ENCODE measurements at places on chromosomes 5 and 9.
A peak's percentile ranks its signal among the peaks of the same experiment; 100 is the strongest.

- DNase-seq, result no peak
Measured at GRCh38 chr9:131334629-131335367, 45.3 kb downstream of the PLPP7 start.

DNA sequence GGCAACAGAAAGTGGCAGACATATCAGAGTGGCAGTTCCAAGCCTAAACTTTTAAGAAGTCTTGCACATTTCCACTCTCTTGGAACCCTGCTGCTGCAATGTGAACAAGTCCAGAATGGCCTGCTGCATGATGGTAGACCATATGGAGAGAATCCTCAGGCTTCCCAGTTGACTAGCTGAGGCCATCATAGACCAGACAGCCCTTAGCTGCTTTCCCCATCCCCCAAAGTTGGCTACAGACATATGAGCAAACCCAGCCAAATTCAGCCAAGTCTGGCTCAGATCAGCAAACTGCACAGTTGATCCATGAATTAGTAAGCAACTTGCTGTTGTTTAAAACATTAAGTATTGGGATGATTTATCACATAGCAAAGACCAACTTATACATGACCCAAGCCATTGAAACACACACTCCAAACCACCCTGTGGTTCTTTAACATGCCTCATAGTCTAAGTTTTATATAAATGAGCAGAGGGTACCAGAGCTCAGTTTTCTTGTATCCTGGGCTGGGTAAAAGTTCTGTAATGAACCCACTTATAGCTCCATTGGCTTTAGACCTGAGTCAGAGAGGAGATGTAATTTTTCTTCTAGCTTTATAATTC, 19.9 kb downstream of the PPP3R2 start:
- no peak for DNase-seq

DNA sequence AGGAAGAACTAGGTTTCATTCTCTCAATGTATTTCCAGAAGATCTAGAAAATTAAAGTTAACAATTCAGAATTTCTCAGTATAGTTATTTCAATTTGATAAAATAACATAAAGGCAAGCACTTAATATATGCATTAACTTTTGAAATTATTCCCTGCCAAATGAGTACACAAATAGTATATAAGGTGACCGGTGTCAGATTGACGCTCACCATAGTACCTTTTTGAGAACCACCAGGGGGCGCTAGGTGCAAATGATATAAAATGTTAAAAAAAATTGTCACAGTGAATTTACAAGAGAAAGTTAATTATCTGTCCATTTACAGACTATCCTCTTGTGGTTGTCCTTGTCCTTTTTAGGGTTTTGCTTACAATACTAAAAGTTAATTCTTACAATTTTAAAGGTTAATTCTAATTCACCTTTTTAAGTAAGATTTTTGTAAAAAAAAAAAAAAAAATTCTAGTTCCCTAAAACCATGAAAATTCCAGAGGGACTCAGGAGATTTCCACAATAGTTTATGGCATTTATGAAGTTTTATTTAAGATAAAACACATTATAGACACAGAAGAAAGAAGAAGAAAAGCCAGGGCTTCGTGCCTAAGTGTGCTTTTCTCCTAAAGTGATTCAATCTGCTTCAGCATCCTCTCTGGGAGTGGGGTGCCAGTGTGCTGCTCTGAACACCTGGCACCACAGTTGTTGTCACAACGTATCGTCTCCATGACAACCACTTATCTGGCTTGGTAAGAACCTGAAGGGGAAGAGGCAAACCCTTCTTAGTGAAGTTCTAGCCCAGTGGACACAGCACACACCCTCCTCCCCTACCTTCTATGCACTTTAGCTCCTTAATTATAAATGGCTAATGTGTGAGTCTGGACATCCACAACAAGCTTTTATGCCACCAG, 1.7 kb downstream of the ADAMTS16 start:
- DNase-seq, result peak; percentile 41

GRCh38 chr5:149422366-149423048, 43.4 kb upstream of the IL17B start:
- no peak for DNase-seq

- DNase-seq, result peak; percentile 48
Measured at GRCh38 chr9:33416996-33417395, 14.6 kb upstream of the AQP7 start.

GRCh38 chr9:546235-546634, 295.3 kb upstream of the DMRT1 start:
- DNase-seq, result no peak

GRCh38 chr9:37025071-37025822, 8.8 kb downstream of the PAX5 start:
- DNase-seq, result no peak

DNA sequence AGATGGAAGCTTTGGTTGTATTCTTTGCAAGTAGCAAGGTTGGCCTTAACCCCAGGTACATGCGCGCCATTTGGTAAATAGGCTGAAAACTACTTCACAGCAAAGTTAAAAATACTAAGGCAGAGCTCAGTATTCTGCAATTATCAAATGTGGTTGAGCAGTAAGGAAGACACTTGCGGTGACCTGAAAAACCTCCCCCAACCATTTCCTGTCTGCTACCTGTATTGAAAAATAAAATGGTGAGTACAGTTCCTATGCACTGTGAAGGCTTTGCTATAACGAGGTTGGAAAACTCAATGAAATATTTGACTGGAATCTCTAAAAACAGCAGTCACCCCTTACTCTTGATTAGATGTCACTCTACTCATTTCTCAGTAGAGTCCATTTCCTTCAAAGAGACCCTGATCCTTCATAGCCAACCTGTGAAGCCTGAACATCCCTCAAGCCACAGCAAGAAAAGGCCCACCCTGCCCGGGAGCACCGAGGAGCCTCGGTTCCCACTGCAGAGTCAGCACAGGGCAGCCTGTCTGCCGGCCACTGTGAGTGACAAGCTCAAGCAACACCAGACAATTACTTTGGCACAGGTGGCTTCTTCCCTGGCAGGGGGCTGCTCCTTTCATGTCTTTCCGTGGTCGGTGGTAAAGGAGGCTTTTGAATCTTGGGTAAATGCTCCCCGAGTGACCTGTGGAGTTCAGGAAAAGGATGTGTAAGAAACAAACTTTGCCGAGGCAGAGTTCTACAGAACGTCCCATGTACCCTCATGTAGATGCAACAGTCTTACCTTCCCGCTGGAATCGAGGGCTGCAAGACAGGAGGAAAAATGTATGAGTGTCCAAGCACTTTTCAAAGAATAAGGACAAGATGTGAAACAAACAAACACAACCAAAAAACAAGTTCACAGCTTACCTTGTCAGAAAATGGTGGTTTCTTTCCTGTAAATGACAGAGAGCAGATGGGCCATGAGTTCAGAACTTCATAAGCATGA, 29.6 kb downstream of the C5orf58 start:
- peak; percentile 66 for DNase-seq

- no peak for DNase-seq
Measured at GRCh38 chr9:78422309-78422708, 125.4 kb downstream of the PSAT1 start.

GRCh38 chr9:99237356-99237755, 15.3 kb downstream of the SEC61B start:
- no peak for DNase-seq

- DNase-seq, result peak; percentile 60
Measured at GRCh38 chr5:7856855-7857254, 5.9 kb upstream of the CFAP90 start.

Measured in CD4-positive, alpha-beta T cell (primary cell).